ENCODE measurements at places on chromosomes 3 and 15.

DNA sequence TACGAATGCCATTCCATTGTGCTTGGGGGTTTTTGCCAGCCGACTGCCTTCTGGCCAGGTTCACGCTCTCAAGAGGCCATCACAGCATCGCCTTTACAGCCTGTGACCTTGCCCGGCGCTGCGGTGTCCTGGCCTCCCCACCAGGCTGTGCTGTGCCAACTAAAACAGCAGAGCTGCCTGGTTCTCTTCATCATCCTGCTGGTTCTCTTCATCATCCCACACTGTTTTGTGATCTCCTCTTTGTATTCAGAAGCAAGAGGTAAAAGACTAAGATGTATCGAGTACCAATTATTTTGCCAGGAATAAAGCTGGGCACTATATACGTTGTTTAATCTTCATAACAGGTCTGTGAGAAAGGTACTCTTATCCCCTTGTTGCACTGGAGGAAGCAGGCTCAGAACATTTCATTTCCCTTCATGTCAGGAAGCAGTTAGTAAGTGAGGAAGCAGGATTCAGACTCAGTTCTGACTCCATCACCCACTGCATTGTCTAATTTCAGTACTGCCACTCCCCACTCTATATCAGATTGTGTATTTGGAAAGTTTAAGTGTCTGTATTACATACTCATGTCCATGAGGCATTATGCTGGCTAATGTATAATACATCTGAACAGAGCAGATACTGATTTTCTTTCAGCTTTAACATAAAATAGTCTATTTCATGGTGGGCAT, 92.7 kb downstream of the LRRC28 start:
- DNase-seq, result peak; percentile 48

- no peak for DNase-seq
Observed at GRCh38 chr15:69557020-69557706, 104.5 kb downstream of the RPLP1 start.

DNA sequence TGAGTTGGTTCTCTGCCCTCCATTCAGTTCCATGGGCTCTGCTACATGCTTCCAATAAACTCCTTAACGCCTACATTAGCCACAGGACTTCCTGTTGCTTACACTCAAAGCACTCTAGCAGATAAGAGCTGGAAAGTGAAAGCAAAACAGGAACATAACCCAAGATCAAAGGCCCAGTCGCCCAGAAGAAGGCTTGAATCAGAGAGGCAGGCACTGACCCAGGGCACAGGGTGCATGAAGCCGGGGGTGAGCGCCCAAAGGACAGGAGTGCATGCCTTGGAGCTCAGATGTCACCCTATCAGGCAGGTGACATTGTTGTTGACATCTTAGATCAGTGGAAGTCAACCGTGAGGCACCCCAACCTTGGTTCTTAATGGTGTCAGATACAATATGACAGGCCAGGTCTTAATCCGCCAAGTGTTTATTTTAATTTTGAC, 235.1 kb downstream of the UACA start:
- DNase-seq, result peak; percentile 74

GRCh38 chr3:78029775-78030174, 989.9 kb downstream of the ROBO2 start:
- DNase-seq, result no peak

- DNase-seq, result no peak
Observed at GRCh38 chr15:42270996-42271395, 2.0 kb upstream of the GANC start.

DNA sequence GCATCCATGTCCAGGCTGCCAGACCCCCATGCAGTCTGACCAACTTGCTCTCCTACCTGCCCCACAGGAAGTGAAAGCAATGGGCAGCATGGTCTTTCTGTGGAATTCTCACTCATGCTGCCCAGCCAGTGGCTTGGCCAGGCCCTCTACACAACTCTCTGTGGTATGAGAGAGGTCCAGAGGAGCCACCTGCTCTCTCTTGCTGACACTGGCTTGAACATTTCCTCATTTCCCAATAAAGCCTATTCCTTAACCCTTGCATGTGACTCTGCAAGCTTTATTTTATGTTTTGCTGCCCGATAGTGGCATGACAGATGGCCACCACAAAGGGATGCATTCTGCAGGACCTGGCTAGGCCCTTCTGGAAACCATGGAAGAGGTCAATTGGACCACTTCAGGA, 53.8 kb downstream of the CCR1 start:
- no peak for DNase-seq
